ENCODE measurements at places on chromosomes 7 and 10. TPM values are rescaled to one million over a fixed set of nuclear protein-coding genes. Genes with fewer than 3 reads are reported as not detected.

DNA sequence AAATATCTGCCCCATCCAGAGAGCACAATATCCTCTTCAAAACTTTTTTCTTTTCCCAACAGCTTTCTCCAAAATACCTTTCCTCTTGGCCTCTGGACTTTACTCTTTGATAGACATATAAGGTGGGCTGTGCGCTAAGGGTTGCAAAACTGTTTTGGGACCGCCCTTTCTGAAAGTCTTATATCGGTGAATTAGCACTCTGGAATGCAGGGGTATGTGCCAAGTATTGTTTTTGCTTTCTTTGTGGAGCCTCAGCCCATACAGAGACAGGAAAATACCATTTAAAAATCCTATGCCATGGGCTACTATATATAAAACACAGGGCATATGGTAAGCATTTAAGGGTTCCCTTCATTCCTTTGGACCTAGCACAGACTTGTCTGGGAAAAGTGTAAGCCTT lies 37.7 kb downstream of the PPP1R17 start:
- DNase-seq, result peak; percentile 28

HMX3 gene
- not detected for polyA plus RNA-seq

ZNF518A gene
- 2.9 TPM for polyA plus RNA-seq

DNA sequence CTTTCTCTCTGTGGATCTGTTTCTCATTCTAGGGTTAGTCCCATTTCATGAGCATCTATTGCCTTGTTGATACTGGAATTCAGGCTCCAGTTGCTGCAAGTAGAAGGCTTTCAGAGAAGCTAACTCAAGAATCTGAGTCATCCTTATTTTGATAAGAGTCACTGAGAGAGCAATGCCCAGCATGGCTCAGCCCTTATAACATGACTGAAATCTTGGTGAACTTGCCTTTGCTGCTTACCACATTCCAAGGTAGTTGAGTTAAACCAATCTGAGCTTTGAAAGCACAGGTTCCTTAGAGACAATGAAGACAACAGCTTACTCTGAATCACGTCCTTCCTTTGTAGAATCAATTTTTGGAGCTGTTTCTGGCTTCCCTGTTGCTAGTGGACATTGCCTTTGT lies 53.6 kb upstream of the CHCHD3 start:
- DNase-seq, result no peak

PRKAR2B gene
- 6.8 TPM for polyA plus RNA-seq

C10orf67 gene
- polyA plus RNA-seq, result not detected

DNA sequence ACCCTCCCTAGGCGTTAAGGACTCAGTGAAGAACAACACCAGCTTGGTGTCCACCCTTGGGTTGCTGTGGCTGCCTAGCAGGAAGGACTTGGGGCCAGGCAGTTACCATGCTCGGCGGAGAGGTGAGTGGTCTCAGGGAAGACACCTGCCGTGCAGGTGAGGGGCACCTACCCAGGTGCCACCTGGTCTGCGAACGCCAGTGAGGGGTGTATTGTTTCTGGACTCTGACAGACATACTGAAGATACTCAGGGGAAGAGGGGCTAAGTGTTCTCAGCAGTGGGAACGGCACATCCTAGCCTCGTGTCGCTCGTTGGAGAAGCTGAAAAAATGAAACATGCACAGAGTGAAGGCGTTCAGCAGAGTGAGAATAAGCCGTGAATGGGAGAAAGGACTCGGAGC lies 22.6 kb downstream of the DOCK1 start:
- DNase-seq, result no peak

ZDHHC4 gene
- polyA plus RNA-seq, result 122 TPM

- no peak for DNase-seq
Measured at GRCh38 chr7:93574646-93575554, at the start of gene CALCR. CALCR (minus strand) TSS chr7:93574724; CDS start chr7:93486981, 87,743 bp downstream.

FOXP2 gene
- 0.25 TPM for polyA plus RNA-seq

DNA sequence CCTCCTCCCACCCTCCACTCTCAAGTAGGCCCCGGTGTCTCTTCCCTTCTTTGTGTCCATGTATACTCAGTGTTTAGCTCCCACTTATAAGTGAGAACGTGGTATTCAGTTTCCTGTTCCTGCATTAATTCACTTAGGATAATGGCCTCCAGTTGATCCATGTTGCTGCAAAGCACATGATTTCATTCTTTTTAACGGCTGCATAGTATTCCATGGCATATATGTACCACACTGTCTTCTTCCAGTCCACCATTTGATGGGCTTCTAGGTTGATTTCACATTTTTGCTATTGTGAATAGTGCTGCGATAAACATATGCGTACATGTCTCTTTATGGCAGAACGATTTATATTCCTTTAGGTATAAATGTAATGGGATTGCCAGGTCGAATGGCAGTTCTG lies 51.0 kb downstream of the FAM171A1 start:
- no peak for DNase-seq

PHKG1 gene
- polyA plus RNA-seq, result 0.32 TPM

RGS10 gene
- polyA plus RNA-seq, result 5.4 TPM

PNLIPRP3 gene
- polyA plus RNA-seq, result not detected

OR13A1 gene
- polyA plus RNA-seq, result not detected

GRCh38 chr7:95478272-95479037 lies 7.3 kb upstream of the ASB4 start:
- DNase-seq, result peak; percentile 19

- peak; percentile 60 for DNase-seq
Measured at GRCh38 chr10:31384589-31384949, 65.6 kb downstream of the ZEB1 start.

Data from endothelial cell of umbilical vein (primary cell).